ENCODE measurements at places on chromosomes 12 and 14. TPM values are rescaled to one million over a fixed set of nuclear protein-coding genes. Genes with fewer than 3 reads are reported as not detected.

Gene SRRM4
- total RNA-seq, result not detected

Gene MARCHF9
- 12.4 TPM for total RNA-seq

Gene TSPAN19
- total RNA-seq, result not detected

Gene MAX
- total RNA-seq, result 79.0 TPM

Gene PROX2
- not detected for total RNA-seq

Gene MANSC1
- 11.5 TPM for total RNA-seq

Gene MED13L
- 229 TPM for total RNA-seq

Gene ALDH2
- total RNA-seq, result 141 TPM

Gene ANO4
- not detected for total RNA-seq

Gene HOTAIR
- 1.4 TPM for total RNA-seq

Gene CLEC14A
- total RNA-seq, result 8.4 TPM

Gene CEBPE
- total RNA-seq, result not detected

Gene MARS1
- total RNA-seq, result 55.7 TPM

Gene COX8C
- not detected for total RNA-seq

Gene AQP6
- total RNA-seq, result not detected

Gene RNU4-1
- total RNA-seq, result not detected

Gene ARMH4
- 3.9 TPM for total RNA-seq

Gene CRIP1
- total RNA-seq, result 84.0 TPM

Gene KCNK13
- not detected for total RNA-seq

Gene BICDL1
- total RNA-seq, result 128 TPM

Gene DCN
- total RNA-seq, result 589 TPM

Gene WASHC4
- total RNA-seq, result 24.9 TPM

Gene SLC2A13
- 14.1 TPM for total RNA-seq

All from suprapubic skin (tissue), 4 donors.